GOT3 (cell line): ENCODE measurements at places on chromosomes 1 and 21.

DNA sequence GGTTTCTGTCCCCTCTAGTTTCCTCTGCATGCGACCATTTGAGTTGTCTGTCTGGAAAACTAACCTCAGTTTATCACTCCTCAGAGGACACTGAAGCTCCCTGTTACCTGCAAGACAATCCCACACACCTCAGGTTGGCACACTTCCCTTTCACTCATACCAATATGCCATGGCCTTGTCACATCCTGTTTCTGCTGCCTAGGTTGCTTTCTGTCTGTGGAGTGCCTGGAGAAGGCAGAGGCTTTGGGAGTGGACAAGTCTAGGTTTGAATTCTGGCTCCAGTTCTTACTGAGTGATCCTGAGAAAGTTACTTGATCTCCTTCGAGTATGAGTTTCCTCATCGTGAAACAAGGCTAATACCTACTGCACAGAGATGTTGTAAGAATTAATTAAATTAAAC lies 171.5 kb upstream of the CACYBP start:
- DNase-seq: no peak

DNA sequence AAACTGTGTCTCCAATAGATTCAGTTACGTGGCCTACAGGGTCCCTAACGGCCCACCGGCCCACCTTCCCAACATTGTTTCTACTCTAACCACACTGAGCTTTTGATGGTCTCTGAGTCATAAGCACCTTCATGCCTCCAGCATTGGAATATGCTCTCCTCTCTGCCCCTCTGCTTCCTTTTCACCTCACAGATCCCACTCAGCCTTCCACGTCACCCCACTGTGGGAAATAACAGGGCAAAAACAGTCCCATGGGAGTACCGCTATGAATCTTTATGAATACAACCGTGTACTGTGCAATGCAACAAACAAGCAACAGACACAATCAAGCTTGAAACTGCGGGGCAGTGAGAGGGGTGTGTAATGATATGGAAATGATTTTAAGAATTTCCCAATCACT lies 5.3 kb upstream of the SARS1 start:
- DNase-seq: no peak

- DNase-seq: no peak
Measured at GRCh38 chr21:19853709-19854575, 1144.3 kb upstream of the NCAM2 start.

DNA sequence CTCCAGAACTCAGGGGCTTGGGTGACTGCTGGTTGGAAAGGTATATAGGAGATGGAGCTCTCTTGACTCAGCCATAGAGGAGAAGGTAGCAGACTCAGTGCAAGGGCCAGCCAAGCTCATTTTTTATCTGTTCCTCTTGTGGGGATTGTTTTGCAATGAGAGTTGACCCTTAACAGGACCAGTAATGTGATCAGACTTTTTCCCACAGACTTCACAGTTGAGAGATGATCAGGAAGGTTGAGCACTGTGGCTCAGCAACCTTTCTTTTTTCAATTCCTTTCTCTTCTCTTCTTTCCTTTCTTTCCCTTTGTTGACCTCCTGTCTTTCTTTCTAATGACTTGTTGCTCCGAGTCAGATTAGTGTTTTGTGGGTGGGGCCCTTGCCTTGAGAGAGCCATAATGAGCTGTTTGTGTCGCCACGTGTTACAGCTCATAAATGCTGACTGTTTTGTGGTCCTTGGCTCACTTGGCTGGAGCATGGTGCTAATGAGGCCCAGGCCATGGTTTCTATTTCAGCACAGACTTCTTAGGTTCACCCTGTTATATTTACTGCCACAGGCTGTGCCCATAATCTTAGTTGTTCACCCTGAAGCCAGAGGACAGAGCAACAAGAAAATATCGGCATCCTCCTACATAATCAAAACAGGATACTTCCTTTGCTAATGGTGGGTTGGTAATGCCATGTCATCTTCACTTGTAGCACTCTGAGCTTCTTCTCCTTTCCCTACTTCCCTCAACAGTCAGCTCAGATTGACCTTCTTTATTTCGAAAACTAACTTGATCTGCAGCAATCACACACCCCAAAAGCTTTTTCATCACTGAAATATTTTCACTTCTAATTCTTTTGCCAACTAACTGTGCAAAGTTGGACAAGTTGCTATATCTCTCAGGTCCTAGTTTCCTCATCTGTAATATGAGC lies 13.9 kb downstream of the ADAM30 start:
- DNase-seq: no peak

- DNase-seq: no peak
Measured at GRCh38 chr1:46176211-46176865, at the start of gene P3R3URF. Gene P3R3URF (minus strand): TSS chr1:46176488. CDS start chr1:46176471, 17 bp downstream.

- no peak for DNase-seq
Measured at GRCh38 chr1:52503706-52504105, 49.2 kb downstream of the TUT4 start.

GRCh38 chr1:245444945-245445344 lies 290.2 kb downstream of the KIF26B start:
- no peak for DNase-seq

DNA sequence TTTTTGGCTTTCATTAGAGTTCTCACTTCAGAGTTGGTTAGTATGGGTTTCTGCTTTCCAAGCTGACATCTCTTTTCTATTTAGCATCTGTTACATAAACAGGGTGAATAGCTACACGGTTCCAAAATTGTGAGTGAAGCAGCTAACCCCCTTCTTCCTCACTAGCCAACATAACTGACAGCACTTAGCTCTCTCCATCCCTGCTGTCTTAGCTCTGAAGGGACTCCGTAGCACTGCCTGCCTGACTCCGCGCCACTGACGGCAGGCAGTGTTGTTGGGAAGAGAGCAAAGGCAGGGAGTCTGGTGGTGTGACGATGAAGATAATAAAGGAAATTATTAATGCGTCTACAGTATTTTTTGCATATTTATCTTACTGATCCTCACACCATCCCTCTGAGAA lies 247.0 kb downstream of the PTBP2 start:
- DNase-seq: no peak

- no peak for DNase-seq
Measured at GRCh38 chr1:225410036-225410435, 17.8 kb downstream of the LBR start.

DNA sequence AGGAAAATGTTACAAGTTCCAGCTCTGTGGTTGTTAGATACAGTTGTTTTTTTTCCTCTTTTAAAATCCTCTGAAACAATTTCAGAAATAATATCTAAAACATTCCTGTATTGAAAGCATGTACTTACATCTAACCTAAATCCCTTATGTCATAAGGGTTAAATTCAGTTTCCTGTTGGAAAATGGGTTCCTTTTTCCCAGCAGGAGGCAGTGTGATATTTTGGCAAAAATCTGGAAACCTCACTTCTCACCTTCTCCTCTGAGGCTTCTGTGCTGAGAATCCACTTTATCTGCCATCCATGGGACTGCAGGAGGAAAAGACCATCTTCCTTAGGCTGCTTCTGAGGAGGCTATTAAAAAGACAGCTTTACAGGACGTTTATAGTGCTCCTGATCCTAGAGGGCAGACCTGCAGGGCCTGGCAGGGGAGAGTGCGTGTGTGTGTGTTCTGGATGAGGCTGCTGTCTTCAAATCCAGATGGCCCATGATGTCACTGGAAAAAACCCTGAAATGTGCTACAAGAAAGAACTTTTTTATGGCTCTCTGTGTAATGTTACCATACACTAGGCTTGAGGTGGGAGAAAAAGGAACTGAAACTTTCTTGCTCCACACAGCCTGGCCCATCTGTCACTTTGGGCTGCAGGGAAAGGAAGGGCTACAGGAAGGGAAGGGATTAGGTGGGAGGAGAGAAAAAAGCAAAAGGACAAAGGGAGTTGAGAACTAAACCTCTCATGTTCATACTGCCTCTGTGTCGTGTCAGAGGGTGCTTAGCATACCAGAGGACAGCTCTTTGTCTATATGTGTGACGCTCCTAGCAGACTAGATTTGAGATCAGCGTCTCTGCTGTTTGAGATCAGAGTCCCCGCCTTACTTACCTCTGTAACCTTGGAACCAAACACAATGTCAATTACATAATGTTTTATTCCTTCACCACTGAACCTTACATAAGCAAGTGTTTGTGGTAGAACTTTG lies 379.2 kb upstream of the SPAG17 start:
- DNase-seq: no peak

- DNase-seq: no peak
Measured at GRCh38 chr1:39335216-39335615, 130.7 kb downstream of the MACF1 start.

DNA sequence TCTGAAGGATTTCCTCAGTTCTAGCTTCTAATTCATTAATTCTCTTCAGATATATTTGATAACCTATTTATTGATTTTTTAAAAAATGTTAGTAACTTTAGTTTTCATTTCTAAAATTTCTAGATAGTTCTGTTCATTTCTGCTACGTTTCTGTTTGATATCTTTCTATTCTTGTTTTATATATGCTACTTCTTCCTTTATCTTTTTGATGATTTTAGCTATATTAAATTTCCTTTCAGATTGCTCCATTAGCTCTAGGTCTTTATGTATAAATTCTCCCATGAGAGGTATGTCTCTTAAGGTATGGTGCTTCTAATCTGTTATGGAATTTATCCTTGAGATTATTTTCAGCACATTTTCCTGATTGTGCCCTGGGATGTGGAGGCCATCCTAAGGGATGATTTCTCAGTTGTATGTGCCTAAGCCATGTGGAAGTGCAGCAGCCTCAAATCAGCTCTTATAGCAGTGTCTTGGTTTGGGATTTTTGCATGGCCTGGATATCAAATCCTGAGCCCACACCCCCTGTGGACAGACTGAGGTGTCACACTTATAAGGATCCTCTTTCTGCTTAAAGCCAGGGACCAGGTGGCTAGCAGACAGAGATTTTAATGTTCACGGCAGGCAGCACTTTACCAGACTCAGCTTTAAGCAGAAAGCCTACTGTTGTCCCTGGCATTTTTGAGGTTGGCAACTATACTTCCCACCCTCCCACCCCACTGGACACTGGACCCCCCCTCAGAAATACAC lies 6.2 kb upstream of the KCNQ4 start:
- DNase-seq: no peak

DNA sequence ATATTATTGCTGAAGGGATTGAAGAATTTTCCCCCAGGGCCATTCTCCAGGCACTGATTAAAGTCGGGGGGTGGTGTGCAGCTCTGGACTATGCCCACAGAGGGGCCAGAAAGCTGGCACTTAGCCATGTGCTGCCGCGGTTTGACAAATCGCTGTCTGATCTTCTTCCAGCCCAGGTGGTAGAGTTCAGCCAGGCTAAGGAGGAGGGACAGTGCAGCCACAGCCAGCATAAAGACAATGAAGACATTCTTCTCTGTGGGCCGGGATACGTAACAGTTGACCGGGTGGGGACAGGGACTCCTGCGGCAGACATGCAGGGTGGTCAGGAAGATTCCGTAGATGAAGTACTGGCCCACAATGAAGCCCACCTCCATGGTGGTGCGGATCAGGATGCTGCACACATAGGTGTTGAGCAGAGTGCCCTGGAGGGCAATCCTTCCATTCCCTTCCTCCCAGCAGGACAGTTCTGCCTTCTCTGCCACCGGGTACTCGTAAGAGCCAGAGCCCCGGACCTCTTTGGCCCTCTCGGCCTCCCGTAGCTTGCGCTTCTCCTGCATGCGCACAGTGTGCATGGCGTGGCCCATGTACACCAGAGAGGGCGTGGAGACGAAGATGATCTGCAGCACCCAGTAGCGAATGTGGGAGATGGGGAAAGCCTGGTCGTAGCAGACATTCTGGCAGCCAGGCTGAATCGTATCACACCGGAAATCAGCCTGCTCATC lies 1.9 kb downstream of the GJA5 start:
- no peak for DNase-seq

DNA sequence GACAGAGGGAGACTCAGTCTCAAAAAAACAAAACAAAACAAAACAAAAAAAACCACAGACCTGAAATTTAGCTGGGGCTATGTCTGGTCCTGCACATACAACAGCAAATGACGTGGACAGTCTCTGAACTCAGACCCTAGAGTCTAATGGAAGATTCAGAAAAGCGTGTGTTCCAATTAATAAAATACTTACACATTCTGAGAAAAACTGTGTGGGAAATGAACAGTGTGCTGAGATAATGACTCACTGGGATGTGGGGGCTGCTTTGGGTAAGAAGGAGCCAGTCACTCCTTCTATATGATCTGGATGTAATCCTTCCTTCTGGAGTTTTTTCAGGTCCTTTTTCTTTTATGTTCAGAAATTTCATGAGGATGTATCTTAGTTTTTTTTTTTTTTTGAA lies 29.4 kb downstream of the CLDN14 start:
- DNase-seq: no peak

DNA sequence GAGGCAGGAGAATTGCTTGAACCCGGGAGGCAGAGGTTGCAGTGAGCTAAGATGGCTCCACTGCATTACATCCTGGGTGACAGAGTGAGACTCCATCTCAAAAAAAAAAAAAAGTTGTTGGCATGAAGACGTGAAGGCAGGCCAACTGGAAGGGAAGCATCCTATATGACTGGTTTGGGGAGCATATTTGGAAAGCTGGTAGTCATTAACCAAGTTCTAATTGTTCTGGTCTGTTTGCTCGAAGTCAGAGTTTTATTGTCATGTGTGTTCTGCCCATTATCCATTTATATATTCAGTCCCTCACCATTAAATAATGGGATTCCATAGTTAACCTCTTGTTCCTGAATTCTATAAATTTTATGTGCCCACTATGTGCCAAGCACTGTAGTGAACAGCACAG lies 3.3 kb upstream of the GLRX2 start:
- no peak for DNase-seq

GRCh38 chr1:153648000-153648643 lies 10.4 kb upstream of the SNAPIN start:
- no peak for DNase-seq

DNA sequence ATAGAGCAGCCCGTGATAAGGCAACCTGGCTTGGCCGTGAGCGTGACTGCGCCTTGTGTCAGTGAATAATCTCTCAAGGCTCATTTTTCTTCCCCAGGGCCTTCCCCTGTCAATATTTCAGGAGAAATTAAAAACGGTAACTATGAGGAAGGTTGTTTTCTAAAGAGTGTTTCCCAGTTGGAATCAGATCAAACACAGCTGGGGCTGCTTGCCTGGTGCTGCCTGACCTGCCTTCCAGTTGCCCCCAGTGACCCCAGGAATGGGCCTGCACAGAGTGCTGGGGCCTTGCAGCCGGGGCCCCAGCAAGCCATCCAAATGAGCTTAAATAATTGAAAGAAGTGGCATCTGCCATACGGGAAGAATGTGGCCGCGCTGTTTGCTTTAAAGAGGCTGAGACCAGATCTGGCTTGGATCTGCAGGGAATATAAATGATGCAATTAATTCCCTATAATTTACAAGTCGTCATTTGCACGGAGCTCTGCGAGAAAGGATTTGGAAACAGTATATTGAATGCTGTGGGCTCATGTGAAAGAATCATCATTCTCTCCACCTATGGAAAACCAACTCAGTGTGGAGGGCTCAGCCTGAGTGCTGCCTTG lies 203.9 kb downstream of the C1orf94 start:
- no peak for DNase-seq
